ENCODE measurements at places on chromosomes 6 and 20.

GRCh38 chr6:14664112-14664601, 546.6 kb downstream of the CD83 start:
- DNase-seq = peak; percentile 28

DNA sequence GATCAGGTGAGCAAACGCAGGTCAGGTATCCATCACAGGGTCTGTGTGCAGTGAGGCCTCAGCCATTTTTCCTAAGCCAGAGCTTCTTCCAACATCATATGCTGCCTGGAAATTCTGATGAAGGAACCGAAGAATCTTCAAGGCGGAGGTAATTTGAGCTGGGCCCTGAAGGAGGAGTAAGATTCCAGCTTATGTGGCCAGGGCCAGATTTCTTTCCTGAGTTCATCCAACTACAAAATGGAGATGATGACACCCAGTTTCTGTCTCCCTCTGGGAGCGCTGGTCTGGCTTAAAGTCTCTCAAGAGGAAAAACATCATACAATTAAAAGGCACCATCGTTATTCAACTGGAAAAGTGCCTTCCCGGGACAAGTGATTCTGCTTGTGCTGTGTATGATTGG, 6.9 kb upstream of the MANBAL start:
- no peak for DNase-seq

GRCh38 chr20:57907131-57908000, 197.6 kb upstream of the PMEPA1 start:
- DNase-seq = no peak

- DNase-seq = no peak
Measured at GRCh38 chr20:14612391-14612790, 275.0 kb upstream of the FLRT3 start.

GRCh38 chr6:5462856-5463255, 201.5 kb downstream of the FARS2 start:
- DNase-seq = no peak

DNA sequence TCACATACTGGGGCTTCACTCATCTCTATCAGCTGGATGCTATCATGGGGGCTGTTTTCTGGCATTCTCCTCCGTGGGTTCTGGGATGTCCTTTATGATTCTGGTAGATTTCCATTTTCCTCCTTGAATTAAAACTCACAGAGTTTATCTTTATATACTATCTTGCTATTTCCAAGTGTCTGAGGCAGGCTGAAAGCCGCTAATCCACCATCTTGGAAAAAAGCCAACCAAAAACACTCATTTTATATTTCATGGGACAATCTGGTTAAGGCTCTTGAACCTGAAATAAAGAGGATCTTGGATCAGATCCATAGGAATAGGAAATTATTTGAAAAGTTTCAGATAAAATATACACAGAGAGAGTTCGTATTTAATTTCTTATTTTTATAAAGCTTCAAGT, 86.0 kb downstream of the AFG1L start:
- DNase-seq = no peak

- no peak for DNase-seq
Measured at GRCh38 chr6:163397326-163397725, 17.2 kb upstream of the QKI start.

- DNase-seq = no peak
Measured at GRCh38 chr6:168264593-168265335, 54.8 kb downstream of the DACT2 start.

GRCh38 chr20:62021793-62022385, 43.8 kb downstream of the TAF4 start:
- no peak for DNase-seq

GRCh38 chr6:125268765-125269164, 33.0 kb downstream of the HDDC2 start:
- DNase-seq = no peak

DNA sequence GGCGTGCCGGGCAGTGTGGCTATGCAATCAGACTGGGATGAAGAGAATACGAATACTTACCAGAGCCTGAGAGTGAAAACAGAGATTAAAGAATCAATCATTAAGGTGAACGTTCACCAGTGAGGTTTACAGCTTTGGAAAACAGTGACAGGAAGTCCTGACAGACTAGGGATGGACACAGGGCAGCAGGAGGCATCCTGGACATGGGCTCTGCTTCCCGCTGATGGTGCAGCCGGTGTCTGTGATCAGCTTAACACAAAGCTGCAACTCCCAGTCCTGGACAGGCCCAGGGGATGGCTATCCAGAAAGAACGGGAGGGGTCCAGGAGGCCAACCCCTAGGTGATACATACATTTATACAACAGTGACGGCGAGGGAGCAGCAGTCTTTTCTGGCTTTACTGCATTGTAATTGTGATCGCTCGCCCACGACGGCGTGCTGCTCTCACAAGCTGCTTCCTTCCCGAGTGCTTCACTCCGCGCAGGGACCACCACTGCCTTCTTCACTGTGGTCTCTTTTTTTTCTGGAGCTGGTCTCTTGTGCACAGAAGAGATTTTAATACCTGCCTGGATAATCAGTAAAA, 20.7 kb downstream of the DIDO1 start:
- DNase-seq = no peak

GRCh38 chr6:168823397-168824212, 382.6 kb downstream of the SMOC2 start:
- DNase-seq = no peak

DNA sequence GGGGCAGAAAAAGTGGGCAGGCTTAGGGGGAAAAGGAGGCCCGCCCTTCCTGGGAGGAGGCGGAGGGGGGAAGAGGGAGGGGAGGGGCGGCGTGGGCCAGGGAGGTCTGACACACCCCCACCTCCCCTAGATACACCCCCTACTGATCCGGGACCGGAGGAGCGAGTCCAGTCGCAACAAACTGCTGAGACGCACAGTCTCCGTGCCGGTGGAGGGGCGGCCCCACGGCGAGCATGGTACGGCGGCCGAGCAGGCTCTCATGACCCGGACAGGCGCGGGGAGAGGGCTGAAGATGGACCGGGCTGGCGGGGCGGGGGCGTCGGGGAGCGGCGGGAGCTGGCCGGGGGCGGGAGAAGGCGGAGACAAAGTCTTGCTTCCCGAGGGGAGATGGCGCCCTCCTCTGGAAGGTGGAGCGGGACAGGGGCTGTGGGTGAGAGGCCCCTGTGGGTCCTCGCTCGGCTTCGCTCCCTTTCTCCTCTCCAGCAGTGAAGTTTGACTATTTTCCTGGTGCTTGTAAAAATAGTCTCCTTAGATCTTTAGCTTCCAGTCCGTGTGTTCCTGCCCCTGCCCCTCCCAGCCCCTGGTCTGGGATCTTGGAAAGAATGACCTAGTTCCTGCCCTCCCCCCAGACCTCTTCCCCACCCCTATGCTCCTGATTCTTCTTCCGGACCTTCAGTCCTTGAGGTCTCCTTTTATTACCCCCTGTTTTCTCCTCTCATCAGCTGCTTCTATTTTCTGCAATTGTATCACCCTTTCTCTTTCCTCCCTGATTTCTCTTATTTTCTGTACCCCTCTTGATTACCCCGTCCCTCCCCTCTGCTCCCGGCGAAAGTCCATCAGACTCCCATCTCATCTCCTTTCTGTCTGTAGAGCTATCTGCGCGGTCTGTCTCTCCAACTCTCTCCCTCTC, 6.1 kb downstream of the SYNGAP1 start:
- DNase-seq = peak; percentile 85

- no peak for DNase-seq
Measured at GRCh38 chr6:48505621-48506020, 394.6 kb upstream of the PTCHD4 start.

GRCh38 chr6:116217069-116217468, 36.8 kb downstream of the TSPYL4 start:
- no peak for DNase-seq

DNA sequence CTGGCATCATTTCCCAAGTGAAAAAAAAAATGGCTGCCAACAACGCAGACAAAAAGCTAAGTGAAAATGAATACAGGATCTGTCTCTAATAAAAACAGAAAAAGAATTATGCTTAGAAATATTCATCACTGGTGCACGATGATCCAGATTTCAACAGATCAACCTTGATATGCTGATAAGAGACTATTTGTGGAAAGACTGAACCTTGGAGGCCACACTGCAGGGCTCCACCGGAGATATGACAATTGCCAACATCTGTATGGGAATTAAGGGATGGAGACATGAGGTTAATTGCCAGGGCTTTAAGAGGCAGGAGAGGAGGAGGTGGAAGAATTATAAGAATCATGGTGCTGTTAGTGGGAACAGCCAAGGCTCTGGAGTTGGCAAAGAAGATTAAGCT, 48.3 kb downstream of the PFDN4 start:
- DNase-seq = no peak

DNA sequence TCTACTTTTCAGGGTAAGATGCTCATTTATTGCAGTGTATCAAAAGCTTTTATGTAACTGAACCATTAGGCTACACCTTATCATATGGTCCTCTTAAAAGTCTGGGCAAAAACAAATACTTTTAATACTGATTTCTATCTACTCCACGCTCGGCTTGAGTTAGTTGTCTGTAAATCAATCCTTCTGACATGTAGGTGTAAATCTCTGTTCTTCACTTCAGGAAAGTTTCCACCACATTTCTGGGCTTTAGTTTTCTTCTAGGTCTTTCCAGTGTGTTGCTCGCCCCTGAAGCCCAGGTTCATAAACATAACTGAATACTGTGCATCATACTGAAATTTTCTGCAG, 89.2 kb upstream of the RNF217 start:
- DNase-seq = no peak

- no peak for DNase-seq
Measured at GRCh38 chr20:3818155-3819151, 1.9 kb upstream of the AP5S1 start.

- DNase-seq = no peak
Measured at GRCh38 chr6:470051-470900, 78.7 kb downstream of the IRF4 start.

DNA sequence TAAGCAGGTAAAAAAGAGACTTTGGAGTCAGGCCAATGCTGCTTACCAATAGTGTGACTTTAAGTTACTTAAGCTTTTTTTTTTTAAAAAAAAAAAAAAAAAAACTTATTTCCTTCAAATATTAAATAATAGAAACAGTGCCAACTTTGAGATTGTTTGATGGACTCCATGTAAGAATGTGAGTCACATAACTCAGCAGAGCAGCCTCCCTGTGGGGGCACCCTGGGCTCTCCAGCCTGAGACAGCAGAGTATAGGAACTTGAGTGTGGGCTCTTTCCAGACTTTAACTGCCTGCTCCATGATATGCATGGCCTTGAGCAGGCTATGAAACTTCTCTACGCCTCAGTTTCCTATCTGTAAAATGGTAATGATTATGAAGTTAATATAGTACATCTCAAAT, 113.3 kb upstream of the SAMD5 start:
- DNase-seq = no peak

DNA sequence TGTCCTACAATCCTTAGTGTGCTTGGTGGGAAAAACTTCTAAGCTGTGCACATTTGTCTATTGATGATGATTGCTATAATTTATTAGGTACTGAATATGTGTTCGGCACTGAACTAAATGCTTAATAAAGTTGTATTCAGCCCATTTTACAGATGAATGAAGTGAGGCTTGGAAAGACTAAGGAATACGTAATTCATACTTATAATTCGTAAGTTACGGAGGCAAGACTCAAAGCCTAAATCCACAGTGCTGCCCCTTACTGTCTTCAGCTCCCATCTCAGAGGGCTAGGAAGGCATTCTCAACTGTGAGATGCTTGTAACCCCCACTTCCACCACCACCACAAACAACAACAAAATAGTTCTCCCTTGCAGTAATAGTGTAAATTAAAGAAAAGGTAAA, 171.3 kb downstream of the HS3ST5 start:
- DNase-seq = no peak

GRCh38 chr20:33125983-33126382, 42.0 kb upstream of the BPIFA2 start:
- no peak for DNase-seq

DNA sequence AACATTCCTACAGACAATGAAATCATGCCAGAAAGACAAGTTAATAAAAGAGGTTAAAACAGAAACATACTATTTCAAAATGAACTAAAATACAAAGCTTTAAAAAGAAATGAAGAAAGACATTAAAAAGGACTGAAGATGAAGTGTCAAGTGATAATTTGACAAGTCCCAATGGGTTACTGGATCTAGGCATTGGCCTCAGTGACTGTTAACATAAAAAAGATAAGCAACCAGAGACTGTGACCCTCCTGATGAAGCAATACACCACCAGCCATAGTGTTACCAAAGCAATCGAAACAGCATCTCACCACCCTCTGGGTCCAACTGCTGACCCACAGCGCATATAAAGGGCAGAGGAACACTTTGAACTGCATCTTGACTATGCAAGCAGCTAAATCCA, 130.3 kb downstream of the FIG4 start:
- no peak for DNase-seq
